ENCODE measurements at places on chromosomes 11 and 22.

DNA sequence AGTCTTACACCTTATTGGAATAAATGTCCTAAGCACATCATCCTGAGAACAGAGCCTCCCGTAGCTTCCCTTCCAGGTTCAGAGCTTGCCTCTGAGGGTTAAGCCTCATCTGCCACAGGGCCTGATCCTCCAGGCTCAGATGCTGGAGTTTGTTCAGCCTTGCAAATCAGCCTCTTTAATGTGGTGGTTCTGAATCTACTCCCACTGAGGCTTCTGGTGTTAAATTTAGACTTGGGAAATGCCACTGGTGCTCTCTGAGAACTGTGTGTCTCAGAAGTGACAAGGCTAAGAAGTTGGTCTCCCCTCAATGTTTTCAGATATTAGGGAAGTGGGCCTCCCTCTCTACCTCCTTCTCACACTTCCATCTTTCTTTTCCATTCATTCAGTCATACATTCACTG lies 68.7 kb downstream of the CCDC81 start:
- DNase-seq, result no peak

DNA sequence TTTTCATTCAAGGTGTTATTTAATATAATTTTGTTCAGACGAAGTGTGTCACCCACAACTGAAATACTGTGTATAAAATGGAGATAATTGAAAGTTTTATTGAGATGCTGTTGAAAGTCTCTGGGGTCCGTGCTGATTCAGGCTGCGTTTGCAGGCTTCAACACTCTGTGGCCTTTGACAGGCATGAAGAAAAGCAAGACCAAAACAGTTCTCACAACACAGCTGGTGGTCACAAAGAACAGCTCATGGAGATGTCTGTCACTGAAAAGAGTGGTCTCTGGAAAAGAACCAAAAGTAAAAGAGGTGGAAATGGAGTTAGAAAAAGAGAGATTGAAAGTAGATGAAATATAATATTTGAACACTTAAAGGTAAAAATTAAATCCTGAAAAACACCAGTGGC lies 9.8 kb upstream of the MPPED2 start:
- no peak for DNase-seq

DNA sequence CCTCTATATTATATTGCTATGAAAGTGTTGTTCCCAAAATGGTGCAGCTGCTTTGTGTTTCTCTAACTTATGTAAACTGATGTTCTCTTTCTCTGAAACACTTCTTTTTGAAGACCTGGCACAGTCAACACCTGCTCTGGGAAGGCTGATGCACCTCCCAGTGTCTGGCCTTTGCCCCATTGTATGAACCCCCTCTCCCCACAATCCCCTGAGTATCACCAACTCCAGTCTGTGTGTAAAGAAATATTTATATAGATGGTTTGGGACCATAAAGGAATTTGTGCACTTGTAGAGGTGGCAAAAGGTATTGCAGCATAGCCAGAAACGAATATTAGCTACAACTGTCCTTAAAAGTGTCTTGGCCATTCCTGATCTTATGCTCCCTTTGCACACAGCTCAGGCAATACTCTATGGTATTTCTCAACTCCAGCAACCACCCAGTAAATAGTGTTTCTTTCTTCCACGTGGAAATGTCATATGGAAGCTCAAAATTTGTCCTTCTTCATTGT lies 365.2 kb upstream of the DDI1 start:
- no peak for DNase-seq

- DNase-seq, result no peak
These were observed 66.9 kb upstream of the TTLL12 start for GRCh38 chr22:43253839-43254238.

DNA sequence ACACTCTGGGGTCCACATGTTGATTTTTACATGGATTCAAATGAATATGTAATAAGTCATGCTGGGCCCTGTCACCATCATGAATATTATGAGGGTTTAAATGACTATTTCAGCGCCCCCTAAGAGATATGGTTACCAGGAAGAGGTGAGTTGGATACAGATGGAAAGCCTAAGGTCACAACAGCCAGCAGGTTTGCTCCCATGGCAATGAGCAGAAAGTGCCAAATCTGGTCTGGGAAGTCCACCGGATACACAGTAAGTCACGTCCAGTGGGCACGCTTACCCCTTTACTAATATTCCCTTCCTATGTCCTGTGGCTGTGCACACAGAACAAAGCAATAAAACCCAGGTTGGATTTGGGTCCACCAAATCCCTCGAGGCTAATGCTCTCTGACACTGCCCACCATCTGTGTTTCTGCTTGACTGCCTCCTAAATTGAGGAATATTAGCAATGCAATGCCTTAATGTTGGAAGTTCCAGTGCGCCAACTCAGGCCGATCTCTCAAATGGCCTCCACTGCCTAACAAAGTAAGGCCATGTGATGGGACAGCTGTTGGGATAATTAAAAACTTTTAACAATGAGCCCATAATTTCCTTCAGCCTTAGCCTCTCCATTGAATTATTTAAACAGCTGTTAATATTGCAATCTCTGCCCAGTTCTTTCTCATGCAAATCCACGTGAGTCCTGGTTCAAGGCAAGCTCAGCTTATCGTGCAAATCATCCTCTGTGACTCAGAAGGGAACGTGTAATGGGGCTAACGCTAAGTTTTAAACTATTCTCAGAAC lies 97.6 kb downstream of the SLC1A2 start:
- no peak for DNase-seq

DNA sequence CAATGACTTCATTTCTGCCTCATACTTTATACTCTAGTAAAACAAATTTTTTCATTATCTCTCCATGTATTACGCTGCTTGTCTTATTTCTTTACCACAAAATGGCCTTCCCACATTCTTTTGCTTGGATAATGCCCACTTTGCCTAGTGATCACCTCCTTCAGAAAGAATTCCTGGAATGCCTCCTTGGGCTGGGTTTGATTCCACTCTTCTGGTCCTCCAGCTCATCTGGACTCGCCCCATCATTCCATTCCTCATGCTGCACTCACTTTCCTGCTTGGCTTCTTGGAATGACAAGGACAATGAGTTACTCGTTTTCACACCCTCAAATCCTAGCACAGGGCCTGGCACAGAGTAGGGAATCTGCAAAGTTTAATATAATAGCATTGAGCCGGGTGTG lies 475.1 kb upstream of the LARGE1 start:
- DNase-seq, result no peak

- DNase-seq, result no peak
These were observed 222.2 kb upstream of the TENM4 start for GRCh38 chr11:79663017-79663416.

- no peak for DNase-seq
These were observed 20.2 kb downstream of the CBX7 start for GRCh38 chr22:39132281-39132680.

DNA sequence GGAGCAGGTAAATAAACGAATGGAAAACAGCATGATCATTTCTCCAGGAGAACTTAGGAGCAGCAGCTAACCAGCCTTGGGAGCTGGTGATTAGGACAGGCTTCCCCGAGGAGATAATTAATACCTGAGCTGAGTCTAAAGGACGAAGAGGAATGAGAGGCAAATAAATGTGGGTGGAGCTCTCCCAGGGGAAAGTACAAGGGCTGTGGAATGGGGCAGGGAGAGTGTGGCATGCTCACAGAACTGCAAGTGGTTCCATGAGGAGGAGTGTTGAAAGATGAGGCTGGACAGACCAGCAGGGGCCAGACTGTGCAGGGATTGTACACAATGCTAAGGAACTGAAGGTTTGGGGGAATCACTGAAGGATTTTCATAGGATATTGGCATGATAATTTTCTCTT lies 14.2 kb upstream of the TLCD5 start:
- DNase-seq, result no peak

- no peak for DNase-seq
These were observed 404.1 kb downstream of the METTL15 start for GRCh38 chr11:28512143-28512756.

DNA sequence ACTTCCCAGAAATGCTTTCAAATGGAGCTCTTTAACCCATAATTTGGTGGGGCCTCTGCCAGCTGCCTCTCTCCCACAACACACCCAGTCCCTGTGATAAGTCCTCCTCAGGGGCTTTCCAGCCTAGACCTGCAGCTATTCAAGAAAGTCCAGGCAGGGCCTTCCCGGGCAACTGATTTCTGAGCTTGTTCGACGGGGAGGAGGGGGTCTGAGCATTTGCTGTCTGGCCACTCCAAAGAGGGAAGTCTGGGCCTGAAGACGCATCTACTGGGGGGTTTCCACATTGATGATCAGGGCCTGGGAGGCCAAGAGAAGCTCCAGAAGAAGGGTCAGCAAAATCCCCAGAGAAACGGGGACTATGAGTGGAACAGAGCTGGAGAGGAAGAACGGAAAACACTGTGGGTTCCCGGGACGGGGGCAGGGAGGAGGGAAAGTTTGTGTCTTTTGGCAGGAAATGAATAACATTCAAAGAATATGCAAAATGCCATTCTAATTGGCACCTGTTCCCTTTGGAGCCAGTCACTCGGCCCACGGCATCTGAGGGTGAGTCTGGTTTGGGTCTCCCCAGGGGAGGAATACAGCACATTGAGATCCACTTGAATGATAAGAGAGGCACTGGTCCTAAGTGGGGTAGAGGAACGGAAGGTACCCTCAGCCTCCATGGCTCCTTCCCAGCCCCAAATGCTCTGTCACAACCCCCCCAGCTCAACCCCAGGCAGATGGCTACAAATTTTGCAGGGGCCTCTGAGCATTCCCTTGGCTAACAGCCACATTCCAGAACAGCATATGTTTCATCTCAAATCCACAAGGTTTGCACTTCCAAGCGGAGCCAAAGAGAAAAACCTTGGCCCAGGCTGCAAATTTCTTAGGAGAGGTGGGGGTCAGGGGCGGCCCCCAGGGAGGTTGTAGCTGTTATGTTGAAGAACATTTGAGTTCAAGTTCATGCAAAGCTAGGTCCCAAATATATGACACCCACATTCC lies 72.0 kb downstream of the RPUSD4 start:
- no peak for DNase-seq

DNA sequence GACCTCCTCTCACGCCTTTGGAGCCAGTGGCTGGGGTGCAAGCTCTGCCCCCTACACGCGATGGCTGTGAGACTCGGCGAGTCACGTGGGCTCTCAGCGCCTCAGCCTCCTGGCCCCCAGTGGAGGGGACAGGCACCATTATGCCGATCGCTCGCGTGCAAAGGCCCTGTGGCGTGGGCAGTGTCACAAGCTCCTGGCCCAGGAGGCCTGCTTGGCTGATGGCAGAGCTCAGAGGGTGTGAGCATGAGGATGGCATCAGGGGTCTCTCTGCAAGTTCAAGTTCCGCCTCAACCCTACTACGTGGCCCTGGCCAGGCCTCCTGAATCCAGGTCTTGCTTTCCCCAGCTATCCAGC lies 90.8 kb upstream of the KCNQ1OT1 start:
- no peak for DNase-seq

- no peak for DNase-seq
These were observed 14.5 kb downstream of the RPS3 start for GRCh38 chr11:75413864-75414263.

GRCh38 chr11:91296629-91297028 lies 928.0 kb upstream of the FAT3 start:
- DNase-seq, result no peak

DNA sequence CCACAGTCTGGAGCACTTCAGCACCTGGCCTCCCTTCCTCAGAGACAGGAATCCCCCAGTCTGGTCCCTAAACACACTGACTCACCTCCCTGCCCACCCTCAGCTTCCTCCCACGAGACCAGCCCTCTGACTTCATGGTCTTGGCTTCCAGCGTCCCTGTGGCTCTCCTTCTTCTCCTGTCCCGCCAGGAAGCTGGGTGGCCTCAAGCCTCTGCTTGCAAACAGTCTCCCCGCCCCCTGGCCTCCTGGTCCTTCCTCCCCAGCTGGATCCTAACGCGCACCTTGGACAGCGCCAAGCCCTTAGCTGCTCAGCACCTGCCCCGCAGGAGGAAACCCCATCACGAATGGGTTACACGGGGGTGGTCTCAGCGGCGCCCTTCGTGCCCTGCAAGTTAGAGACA lies 4.5 kb downstream of the NCF4 start:
- DNase-seq, result no peak

GRCh38 chr11:132644520-132645239 lies 887.6 kb downstream of the OPCML start:
- no peak for DNase-seq
